ENCODE measurements at places on chromosomes 5 and 9.

- no peak for DNase-seq
Measured at GRCh38 chr5:149583394-149583793, 2.1 kb downstream of the ARHGEF37 start.

DNA sequence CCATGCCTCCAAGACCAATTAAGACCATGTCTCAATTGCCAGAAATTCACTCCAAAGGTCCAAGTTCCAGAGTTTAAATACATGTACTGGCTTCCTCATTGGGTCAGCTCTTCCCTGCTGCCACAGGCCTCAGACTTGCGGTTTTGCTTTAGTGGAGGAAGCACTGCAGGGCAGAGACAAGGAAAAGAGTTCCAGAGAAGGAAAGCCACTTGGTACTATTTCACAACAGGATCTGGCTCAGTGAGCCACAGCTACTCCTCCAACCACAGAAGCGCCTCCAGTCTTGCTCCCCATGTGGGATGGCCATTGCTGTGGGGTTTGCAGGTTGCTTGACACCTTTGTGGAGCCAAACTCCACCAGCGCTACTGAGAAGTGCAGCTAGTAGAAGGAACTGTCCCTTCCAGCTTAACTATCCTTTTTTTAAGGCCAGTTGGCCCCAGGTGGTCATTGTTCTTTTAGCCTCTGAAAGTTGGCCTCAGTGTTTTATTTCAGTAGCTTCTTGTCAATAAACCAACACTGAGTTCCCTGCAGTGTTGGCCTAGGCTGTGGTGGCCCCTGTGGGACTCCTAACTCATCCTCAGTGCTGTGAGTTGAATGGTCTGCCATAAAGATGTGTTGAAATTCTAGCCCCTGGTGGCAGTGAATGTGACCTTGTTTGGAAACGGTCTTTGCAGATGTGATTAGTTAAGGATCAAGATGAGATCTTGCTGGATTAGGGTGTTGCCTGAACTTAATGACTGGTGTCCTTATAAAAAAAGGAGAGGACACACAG is 93.7 kb upstream of the DAP start:
- DNase-seq = no peak

- DNase-seq = no peak
Measured at GRCh38 chr5:9013147-9013546, 532.7 kb downstream of the SEMA5A start.

GRCh38 chr5:178272591-178272990 is 40.0 kb upstream of the PHYKPL start:
- DNase-seq = no peak

- no peak for DNase-seq
Measured at GRCh38 chr9:88628114-88628513, 93.1 kb downstream of the NXNL2 start.

DNA sequence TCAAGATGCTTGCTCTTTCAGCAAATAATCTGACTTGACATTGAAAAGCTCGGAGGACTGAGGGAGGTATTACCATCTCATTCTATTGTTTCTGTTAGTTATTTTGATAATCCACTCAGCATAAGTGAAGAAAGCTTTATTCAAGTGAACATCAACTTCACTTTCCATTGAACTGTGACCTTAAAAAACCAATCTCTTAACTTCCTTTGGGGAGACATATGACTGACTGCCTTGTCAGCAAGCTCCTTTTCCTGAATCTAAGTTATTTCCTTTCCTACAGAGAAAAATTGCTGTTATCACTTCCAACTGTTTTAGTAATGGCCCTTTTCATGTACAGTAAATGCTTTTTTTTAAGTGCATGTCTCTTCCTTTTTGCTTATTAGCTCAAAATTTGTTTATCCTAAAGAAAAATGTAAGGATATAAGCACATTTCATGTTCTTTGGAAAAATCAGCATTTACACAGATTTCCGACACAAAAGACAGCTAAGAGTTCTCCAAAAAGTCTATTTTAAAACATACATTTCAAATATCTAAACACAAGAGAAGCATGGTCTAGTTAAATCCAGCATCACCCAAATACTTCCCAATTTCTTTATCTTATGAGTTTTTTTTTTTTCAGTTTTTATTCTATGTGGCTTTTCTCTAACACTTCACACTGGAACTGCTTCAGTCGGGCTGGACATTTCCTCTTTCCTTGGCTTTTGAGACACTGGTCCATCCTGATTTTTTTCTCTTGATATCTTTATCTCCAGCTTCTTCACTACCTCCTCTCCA is 117.9 kb upstream of the DAB2 start:
- no peak for DNase-seq

DNA sequence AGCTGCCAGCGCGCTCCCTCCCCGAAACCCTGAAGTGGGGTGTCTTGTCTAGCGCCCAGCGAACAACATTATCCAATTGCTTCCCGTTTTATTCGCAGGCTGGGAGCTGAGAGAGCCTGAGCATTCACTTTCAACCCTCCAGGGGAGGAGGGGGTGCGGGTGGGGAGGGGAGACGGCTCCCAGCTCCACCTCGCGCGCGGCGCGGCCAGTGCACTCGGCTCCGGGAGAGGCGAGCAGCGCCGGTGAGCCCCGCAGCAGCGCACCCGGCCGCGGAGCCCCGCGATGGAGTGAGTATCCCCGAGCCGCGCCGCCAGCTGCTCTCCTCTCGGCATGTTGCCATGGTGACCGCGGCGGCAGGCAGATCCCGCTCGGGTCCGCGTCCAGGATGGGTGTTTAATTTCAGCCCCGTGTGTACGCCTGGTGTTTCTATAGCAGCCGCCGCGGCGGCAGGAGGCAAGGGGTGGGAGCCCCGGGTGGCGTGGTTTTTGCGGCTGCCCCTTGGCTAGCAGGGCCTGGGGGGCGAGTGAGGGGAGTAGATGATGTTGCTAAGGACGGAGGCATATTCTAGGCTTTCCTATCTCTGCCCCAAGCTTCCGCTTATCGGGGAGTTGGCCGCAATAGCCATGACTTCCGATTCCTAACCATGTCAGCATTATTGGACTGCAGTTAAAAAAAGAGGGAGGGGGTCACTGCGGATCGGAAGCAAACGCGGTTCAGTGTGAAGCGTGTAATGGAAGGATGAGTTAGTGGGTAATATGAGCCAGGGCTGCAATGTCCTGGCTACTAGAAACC is 139.2 kb upstream of the PALM2AKAP2 start:
- DNase-seq = peak; percentile 77

GRCh38 chr5:83044926-83045325 is 32.3 kb downstream of the TMEM167A start:
- DNase-seq = no peak

DNA sequence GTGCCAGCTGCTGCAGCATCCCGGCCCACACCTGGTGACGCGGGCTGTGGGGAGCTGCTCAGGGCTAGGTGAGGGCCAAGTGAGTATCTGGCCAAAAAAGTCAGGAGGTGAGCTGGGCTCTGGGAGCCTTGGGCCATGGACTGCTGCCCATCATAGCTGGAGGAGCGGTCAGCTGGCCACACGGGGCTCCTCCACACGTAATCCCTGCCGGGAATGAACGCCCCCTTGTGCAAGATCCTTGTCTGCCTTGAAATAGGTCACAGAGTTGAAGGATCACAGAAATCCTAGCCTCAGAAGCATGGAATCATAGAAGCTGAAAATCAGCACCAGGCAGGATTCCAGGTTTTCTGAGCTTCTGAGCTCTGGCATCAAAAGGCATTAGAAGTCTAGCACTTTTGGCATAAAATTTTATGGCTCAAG is 16.8 kb upstream of the COL27A1 start:
- DNase-seq = no peak

DNA sequence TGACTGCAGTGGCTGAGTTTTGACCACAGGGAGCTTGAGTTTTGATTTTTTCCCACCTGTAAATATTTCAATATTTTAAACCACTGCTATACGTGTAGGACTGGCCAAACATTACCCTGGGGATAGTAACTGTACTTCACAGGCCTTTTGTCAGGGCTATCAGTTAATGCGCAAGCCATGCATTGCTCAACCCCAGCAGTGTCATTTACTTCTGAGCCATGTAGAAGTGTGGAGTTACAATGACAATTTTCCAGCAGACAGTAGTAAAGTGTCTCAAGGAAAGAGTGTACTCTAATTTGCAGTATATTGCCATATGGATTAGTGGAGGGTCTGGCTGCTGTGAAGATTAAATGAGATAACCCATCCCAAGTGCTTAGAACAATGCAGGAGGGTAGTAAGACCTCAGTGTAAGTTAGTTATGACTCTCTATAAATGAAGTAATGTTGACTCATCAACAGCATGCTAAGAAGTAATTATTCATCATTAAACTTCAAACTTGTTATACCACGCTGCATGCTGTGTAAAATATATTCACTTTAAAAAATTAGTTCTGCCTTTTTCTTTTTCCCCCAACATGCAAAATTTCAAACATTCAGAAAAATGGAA is 489.2 kb downstream of the KDM4C start:
- DNase-seq = no peak

DNA sequence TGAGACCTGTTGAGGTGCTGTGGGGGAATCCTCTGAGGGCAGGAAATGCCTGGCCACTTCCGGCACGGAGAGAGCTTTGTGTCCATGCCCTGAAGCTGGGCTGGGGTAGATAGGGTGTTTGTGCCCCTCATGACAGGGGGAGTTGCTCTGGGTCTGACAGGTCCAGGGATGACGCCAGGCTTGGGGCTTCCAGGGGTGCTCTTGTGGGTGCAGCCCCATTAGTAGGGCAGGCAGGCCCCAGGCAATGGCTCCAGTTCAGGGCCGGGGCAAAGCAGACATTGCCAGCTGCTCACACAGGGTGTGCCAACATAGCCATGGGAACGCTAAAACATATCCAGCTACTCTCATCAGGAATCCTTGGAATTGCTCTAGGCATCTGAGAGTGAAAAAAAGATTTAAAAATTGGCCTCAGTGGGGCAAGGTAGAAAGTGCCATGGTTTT is 21.1 kb downstream of the PITX1 start:
- no peak for DNase-seq

GRCh38 chr9:112367465-112367864 is 12.4 kb upstream of the HSDL2 start:
- no peak for DNase-seq

DNA sequence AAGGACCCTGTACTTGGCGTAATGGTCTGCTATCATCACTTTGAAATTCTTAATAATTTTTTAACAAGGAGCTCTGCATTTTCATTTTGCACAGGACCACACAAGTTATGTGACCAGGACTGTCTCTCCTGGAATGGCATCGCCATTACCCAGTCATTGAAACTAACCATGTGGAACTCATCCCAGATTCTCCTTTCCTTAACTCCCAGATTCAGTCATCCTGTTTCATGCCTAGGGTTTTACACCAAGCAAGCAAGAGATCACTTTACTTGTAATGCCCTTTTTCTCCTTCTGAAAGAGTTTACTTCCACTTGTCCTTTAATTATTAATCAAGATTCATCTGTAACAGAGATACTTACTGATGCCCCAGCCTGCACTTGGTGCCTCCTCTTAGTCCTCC is 12.0 kb downstream of the FRMD3 start:
- no peak for DNase-seq

DNA sequence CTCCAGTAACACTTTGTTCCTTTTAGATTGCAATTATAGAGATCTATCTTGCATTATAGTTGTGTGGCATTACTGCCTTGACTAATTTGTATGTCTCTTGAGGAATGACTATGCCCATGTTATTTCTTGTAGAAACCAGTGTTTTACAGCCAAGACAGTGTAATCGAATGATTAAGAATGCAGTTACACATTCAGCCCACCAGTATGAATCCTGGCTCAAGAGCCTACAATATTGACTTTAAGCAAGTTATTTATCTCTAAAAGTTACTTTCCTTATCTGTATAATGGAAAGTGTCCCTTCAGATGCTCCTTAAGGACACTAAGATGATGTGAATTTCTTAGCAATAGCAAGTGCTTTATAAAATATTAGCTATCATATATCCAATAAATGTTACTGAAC is 9.7 kb upstream of the SNX24 start:
- no peak for DNase-seq

DNA sequence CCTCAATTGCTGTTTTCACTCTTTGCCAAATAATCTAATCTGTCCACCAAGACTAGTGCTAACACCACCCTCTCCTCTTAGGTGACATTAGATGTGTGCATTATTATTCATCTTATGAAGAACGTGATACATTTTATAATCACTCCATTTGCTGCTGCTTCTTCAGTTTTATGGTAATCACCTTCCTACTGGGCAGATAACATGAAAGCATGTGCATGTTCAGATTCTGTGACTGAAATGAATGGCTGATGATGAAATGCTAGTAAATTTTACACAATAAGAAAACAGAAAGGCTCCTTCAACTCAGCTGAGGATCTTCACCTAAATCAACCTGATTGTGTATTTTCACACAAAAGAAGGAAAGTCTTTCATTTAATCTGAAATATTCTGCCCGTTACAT is 577.6 kb downstream of the CSNK1G3 start:
- no peak for DNase-seq

- no peak for DNase-seq
Measured at GRCh38 chr5:159178978-159179377, 30.4 kb downstream of the RNF145 start.

DNA sequence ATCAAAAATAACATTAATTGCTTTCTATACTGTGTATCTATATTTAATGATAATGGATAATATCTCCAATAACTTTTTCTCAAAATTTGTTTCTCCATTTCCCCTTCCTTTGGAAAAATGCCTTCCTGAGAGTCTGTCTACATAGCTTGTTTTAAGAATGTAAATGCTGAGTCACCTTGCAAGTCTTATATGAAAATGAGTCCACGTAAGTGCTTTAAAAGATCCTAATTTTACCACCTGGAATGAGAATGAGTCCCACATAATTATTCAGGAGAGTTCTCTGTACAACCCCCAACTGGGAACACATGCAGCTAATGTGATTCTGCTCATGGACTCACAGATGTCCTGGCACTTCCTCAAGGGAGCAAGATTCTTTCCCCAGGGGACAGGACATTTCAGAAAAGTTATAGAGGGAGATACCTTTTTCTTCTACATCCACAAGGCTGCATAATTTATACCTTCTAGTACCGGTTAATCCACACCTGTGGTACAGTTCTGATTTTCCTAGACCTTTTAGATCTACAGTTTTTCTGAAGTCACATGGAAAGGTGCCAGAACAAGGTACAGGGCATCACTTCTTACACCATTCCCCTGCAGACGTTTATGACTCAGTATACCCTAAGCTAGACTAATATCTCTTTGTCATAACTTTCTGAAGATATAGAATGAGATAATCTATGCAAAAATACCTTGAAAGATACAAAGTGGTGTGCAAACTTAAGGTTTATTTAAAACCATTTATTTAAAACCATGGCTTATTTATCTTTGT is 314.1 kb downstream of the CETN3 start:
- no peak for DNase-seq

- no peak for DNase-seq
Measured at GRCh38 chr5:156399323-156399722, 72.4 kb downstream of the SGCD start.

GRCh38 chr5:119578937-119579336 is 50.4 kb upstream of the FAM170A start:
- DNase-seq = no peak

DNA sequence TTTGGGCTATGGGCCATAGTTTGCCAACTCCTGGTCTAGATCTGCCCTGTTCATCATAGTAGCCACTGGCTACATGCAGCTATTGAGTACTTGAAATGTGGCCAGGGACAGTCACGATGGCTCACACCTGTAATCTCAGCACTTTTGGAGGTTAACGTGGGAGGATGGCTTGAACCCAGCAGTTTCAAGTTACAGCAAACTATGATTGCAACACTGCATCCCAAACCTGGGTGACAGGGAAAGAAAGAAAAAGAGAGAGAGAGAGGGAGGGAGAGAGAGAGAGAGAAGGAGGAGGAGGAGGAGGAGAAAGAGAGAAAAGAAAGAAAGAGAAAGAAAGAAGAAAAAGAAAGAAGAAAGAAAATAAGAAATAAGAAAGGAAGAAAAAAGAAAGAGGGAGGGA is 5.1 kb upstream of the GMCL2 start:
- no peak for DNase-seq

GRCh38 chr5:146561711-146562110 is 45.7 kb upstream of the GPR151 start:
- no peak for DNase-seq

Measured in left ventricle myocardium superior (tissue), 1 donor.